RWPE2 (cell line): ENCODE measurements at places on chromosomes 1 and 21.

DNA sequence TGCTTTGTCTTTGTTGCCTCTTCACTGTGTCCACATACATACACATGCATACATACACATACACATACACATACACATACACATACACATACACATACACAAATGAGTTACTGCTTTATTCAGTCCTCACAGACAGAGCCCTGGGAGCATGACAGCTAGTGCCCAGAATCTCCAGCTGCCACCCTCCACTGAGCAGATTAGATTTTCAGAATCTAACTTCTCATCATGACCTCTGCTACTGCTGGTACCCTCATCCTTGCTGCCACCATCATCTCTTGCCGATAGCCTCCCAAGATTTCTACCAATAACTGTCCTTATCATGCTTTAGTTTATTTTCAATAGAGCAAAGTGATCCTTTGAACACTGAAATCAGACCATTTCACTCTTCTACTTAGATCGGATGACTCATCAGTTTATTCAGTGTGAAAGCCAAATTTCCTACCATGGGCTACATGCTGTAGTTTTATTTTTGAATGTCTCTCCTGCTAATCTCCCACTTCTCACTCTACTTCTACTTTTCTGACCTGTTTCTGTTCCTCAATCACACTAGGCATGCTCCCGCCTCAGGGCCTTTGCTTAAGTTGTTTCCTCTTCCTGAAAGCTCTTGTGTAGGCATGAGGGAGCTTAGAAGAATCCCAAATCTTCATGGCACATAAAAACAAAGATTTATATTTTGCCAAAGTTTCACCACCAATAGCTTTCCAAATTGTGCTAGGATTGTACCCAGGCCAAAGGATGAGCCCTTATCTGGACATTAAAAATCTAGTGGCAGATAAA is 43.0 kb downstream of the ATP6V1G3 start:
- DNase-seq = no peak

- no peak for DNase-seq
Observed at GRCh38 chr1:162560303-162561036, 1.1 kb upstream of the UAP1 start.

- no peak for DNase-seq
Observed at GRCh38 chr1:31739346-31739745, 24.8 kb downstream of the ADGRB2 start.

DNA sequence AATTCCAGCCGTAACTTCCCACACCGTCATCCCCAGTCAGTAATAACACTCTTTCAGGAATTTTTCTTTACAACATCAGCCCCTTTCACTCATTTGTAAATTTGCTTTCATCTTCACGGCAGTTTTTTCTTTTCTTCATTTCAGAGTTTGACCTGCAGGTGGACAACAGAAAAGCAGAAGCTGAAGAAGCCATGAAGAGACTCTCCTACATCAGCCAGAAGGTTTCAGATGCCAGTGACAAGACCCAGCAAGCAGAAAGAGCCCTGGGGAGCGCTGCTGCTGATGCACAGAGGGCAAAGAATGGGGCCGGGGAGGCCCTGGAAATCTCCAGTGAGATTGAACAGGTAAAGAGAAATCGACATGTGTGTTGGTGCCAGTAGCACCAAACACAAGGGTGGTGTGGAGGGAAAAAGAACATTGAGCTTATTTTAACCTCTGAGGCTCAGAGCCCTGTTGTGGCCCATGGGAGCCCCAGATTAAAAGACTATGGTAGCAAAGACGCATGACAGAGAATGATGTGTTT is 53.2 kb downstream of the LAMC2 start:
- no peak for DNase-seq

DNA sequence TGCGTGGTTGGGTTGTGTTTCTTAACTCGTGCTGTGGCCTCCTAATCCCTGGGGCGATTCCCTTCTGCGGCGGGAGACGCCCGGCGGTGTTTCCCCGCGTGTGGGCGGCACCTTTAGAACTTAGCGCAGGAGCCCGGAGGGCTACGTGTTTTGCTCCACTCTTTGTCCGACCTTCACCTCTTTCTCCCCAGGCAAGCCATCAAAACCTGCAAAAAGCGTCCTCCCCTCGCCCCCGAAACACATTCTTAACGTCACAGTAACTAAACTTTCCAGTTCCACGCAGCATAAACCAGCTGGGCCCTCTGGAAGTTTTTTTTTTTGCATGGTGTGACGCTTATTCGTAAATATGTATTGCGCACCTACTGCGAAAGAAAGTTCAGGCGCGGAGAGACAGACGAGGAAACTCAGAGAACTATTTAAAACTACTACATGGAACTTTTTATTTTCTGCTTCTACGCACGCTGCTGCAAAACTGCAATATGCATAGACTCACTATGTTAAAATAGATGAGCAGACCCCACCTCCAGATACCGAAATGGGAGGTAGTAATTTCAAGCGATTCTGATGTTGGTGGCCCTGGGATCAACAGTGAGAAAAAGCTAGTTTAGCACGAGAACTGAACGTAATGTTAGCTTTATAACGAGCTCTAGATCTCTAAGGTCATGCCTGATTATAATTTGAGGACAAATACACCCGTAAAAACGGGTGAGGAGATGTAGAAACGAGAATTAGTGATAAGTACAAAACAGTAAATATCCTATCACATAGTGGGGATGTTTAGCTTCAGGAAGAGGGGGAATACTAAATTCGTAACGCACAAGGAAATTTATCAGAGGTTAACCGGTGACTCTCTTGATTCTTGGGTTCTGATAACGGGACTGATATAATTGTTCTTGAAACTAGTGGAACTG is 920 bp downstream of the MTR start:
- DNase-seq = no peak

DNA sequence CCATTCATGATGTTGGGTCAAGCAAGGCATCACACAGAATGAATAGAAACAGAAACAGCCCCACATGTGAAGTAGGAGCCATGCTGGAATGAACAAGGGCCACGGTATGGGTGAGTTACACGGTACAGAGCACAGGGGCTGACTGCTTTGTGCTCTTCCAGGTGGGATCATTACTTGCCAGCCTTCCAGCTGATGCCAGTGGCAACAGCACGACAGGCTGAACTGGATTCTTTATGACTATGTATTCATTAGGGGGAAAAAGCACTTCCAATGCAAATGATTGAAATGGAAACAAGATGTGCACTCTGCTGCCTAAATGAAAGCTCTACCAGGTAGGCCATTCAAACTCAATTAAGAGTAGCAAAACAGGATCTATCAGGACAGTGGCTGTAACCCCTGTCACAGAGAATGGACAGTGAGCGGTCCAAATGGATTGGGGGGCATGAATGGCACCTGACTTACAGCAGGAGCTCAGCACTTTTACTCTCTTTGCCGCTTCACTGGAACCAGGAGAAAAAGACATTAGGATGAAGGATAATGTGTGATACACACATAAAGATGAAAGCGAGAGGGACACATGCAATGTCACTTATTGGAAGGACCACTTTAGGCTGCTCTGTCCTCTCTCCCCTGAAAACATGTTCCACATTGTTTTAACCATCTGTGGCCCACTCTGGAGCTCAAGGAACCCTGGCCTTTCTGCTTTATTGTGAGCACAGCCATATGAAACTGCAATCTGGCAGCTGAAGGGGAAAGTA is 23.4 kb upstream of the IRF2BP2 start:
- DNase-seq = no peak

- DNase-seq = no peak
Observed at GRCh38 chr1:238350471-238350870, 459.7 kb upstream of the ZP4 start.

- DNase-seq = no peak
Observed at GRCh38 chr1:202665417-202665816, 44.8 kb downstream of the SYT2 start.

- no peak for DNase-seq
Observed at GRCh38 chr1:119372503-119373086, 4.0 kb downstream of the HAO2 start.

DNA sequence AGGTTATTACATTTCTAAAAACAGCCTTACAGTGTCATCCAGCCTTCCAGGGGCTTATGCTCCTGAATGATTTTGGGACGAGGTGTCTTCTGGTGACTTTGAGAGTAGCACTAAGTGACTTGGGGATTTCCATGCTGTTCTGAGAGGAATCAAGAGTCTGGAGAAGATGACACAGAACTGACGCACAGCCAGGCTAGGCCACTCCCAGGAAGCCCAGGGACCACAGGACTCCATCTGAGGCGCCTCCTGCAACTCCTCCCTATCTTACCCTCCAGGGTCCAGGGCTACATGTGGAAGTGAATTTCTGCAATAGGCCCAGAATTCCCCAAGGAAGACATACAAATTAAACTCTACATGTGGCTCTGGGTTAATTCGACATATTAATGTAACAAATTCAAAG is 92.5 kb downstream of the SLC25A24 start:
- no peak for DNase-seq

- DNase-seq = no peak
Observed at GRCh38 chr1:218392780-218393179, 47.6 kb downstream of the TGFB2 start.
